ENCODE measurements at places on chromosomes 1 and 21.

DNA sequence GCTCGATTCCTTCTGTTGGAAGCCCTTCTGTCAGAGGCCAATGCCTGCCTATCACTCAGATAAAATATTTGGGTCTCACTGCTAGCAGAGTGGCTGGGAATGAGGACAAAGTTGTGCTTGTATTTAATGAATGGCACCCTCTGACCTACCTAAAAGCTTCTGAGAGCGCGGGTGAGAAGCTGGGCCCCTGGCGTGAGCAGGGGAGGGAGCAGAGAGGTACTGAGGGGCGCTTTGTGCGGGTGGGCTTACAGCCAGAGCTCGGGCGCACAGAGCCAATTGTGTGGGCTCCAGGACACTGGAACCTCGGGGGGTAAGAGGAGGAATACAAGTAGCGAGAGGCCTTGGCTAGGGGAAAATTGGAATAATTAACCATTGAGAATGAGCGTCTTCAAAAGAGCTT, 32.3 kb downstream of the PCAT6 start:
- DNase-seq: no peak
- no peaks in the 10 kb centered on the region for H3K27me3 ChIP-seq
- H3K27ac ChIP-seq: no peak overlapping the region
- no peaks in the 10 kb centered on the region for H3K36me3 ChIP-seq
- H3K4me1 ChIP-seq: no peaks in the 10 kb centered on the region

DNA sequence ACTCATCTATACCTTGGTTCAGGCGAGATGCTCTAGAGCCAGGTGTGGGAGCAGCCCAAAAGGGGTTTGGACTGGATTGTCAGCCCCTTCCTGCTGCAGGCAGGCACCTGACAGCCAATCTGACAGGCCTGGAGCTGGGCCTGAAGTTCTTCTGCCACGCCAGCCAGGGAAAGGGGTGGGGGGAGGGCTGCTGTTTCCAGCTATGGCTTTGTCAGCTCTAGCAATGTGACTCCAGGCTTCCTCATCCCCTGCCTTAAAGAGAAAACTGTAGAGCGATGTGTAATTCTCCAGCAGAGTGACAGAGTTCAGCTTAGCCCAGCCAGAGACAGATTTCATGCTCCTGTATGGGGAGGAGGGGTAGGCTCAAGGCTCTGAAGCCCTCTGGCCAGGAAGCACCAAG, 30.3 kb downstream of the WNT4 start:
- H3K36me3 ChIP-seq: peaks cover 4% of the 10 kb centered on the region
- H3K4me3 ChIP-seq: no peak overlapping the region

GRCh38 chr1:179598631-179599030, 7.0 kb downstream of the TDRD5 start:
- no peak overlapping the region for H3K4me3 ChIP-seq
- H3K36me3 ChIP-seq: no peaks in the 10 kb centered on the region
- DNase-seq: no peak
- H3K27me3 ChIP-seq: no peaks in the 10 kb centered on the region

GRCh38 chr1:43350976-43351375, 7.8 kb upstream of the CDC20 start:
- no peaks in the 10 kb centered on the region for H3K27me3 ChIP-seq
- peaks cover 5% of the 10 kb centered on the region for H3K4me1 ChIP-seq
- no peak for DNase-seq
- H3K36me3 ChIP-seq: no peaks in the 10 kb centered on the region
- H3K27ac ChIP-seq: no peak overlapping the region

DNA sequence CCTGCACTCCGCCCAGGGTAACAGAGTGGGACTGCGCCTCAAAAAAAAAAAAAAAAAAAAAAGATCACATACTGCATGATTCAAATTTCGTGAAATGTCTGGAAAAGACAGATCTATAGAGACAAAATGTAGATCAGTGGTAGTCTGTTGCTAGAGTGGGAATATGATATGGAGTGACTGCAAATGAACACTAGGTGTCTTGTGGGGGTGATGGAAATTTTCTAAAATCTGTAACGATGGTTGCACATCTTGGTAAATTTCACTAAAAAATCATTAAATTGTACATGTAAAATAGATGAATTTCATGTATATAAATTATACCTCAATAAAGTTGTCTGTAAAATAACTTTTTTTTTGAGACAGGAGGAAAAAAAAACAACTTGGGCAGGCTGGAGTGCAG, 5.5 kb downstream of the AIDA start:
- no peak overlapping the region for H3K27ac ChIP-seq
- H3K4me1 ChIP-seq: peaks cover 1% of the 10 kb centered on the region
- H3K27me3 ChIP-seq: no peaks in the 10 kb centered on the region
- DNase-seq: no peak
- no peaks in the 10 kb centered on the region for H3K36me3 ChIP-seq

- H3K27ac ChIP-seq: no peak overlapping the region
- H3K4me1 ChIP-seq: no peaks in the 10 kb centered on the region
Observed at GRCh38 chr1:116763787-116764465, 9.7 kb downstream of the CD2 start.

DNA sequence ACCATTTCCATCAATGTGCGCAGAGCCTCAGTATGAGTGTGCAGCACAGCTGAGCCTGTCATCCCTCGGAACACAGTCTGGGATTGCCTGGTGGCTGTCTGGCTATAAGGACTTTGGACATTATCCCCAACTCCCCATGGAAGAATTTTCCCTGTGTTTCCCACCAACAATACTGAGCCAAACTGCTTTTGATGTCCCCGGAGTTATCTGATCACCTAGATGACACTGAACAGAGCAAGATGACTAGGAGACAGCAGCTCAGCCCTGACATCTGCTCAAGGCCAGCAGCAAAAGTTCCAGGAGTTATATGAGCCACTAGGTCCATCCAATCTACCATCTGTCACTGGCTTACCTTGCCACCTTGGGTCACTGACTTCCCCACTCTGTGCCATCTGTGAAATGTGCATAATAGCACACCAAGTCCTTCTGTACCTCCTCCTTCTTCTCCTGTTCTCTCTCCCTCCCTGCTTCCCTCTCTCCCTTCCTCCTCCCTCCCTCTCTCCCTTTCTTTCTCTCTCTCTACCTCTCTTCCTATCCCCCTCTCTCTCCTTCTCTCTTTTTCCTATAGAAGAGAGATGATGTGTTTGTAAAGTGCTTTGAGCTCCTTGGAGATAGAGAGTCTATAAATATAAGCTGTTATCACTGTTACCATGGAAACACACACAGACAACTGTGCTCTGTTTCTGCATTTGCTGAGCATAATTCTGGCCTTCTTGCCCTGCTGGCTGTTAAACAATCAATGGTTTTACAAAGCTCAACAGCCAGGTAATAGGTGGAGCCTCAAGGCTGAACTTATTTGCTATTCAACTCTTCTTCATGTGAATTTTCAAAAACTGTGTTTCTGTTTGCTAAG, 19.7 kb upstream of the ATP1B1 start:
- H3K27me3 ChIP-seq: no peaks in the 10 kb centered on the region
- H3K4me1 ChIP-seq: no peaks in the 10 kb centered on the region
- no peak overlapping the region for H3K27ac ChIP-seq
- no peaks in the 10 kb centered on the region for H3K36me3 ChIP-seq
- peak; percentile 47 for DNase-seq
- no peak overlapping the region for H3K4me3 ChIP-seq

DNA sequence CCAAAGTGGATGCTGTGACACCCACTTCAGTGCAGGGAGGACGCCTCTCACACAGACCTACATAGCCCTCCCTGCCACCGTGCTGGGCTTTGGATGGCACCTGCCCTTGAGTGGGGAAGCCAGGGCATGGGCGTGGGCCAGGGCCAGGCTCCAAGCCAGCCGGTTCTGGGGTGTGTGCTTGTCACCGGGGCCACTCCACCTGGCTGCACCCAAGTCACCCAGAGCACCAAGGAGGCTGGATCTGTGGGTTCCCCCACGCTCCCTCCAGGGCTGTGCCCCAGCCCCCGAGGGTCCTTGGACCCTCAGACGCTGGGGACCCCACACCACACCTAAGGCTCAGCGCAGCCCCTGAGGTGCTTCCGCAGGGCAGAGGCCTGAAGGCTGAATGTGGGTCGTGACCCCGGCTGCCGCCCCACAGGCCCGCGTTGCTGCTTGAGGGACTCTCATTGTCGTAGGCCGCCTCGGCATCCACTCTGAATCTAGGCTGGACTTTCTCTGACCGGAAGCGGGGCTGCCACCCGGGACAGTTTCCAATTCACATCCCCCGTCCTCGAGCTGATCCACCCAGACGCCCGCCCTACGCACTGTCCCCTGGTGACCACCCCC, 1.5 kb downstream of the MXRA8 start:
- H3K4me3 ChIP-seq: no peak overlapping the region
- H3K36me3 ChIP-seq: no peaks in the 10 kb centered on the region
- DNase-seq: no peak
- H3K27ac ChIP-seq: no peak overlapping the region

DNA sequence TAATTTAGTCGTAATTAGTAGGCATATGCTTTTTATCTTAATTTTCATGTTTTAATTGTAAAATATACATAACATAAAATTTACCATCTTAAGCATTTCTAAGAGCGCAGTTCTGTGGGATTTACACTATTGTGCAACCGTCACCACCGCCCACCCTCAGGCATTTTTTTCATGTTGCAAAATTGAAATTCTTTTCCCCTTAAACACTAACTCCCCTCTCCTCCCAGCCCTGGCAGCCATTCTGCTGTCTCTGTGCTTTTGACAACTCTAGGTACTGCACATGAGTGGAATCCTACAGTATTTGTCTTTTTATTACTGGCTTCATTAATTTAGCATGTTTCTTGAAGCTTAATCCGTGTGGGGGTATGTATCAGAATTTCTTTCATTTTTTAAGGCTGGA, 7.8 kb downstream of the PIK3CD start:
- no peak overlapping the region for H3K27ac ChIP-seq
- no peaks in the 10 kb centered on the region for H3K4me1 ChIP-seq
- no peaks in the 10 kb centered on the region for H3K36me3 ChIP-seq
- no peaks in the 10 kb centered on the region for H3K27me3 ChIP-seq
- no peak overlapping the region for H3K4me3 ChIP-seq

All from mesendoderm (in vitro differentiated cells).